Breast epithelium (tissue), 4 donors: ENCODE measurements at places on chromosomes 3 and 15. TPM values are rescaled to one million over a fixed set of nuclear protein-coding genes. Genes with fewer than 3 reads are reported as not detected.
A peak's percentile ranks its signal among the peaks of the same experiment; 100 is the strongest.

DNA sequence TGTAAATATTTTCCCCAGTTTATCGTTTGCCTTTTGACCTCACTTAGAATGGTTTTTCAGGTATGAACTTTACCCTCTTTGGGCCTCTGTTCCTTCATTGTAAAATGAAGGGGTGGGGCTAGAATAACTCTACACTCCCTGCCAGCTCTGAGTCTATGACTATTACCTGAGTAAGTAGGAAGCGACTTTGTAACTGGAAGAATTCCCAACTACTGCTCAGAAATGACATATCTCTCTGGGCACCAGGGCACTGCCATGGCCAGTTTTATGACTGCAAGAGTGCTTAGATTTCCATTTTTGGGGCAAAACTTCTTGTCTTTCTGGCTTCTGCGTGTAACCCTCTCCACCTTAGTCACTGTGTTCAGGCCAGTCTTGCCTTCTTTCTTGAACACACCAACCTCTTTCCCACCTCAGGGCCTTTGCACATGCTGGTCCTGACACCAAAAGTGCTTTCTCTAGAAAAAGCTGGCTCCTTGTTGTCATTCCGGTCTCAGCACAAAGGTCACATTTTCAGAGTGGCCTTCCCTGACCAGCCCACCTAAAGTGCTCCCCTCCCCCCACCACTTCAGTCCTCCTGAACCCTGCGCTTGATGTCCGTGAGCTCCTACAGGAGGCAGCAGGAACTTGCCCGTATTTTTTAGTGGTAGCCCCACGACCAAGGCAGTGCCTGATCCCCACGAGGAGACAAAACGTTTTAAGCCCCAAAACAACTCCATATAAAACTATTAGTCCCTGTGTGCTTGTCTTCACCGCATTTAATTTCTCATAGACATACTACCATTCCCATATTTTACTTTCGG is 25.6 kb downstream of the CDCP1 start:
- no peaks in the 10 kb centered on the region for H3K4me1 ChIP-seq
- no peak overlapping the region for H3K4me3 ChIP-seq
- no peak for DNase-seq
- H3K36me3 ChIP-seq: no peaks in the 10 kb centered on the region
- no peaks in the 10 kb centered on the region for H3K27me3 ChIP-seq

GRCh38 chr3:45957586-45957985 is 14.3 kb downstream of the CXCR6 start:
- no peak overlapping the region for H3K4me3 ChIP-seq
- DNase-seq: no peak
- H3K27me3 ChIP-seq: no peaks in the 10 kb centered on the region
- H3K36me3 ChIP-seq: peaks cover 19% of the 10 kb centered on the region
- no peak overlapping the region for H3K27ac ChIP-seq

DNA sequence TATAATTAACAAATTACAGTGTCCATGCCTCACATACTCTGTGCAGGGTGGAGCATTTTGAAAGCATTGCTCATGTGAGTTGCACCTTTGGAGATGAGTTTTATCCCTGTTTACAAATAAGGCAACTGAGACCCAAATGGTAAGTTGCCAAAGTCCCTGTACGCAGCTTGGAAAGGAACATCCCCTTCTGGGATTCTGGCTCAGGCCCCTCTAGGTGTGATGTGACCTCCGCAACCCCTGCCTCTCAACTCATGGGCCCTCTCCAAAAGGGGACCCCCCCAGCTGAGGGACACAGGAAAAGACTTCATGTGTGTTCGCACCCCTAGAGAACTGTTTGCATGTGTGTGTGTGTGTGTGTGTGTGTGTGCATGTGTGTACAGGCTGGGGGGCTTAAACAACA is 25.3 kb downstream of the PRR20G start:
- H3K4me3 ChIP-seq: no peak overlapping the region
- no peak for DNase-seq
- H3K4me1 ChIP-seq: peaks cover 3% of the 10 kb centered on the region
- no peaks in the 10 kb centered on the region for H3K36me3 ChIP-seq

DNA sequence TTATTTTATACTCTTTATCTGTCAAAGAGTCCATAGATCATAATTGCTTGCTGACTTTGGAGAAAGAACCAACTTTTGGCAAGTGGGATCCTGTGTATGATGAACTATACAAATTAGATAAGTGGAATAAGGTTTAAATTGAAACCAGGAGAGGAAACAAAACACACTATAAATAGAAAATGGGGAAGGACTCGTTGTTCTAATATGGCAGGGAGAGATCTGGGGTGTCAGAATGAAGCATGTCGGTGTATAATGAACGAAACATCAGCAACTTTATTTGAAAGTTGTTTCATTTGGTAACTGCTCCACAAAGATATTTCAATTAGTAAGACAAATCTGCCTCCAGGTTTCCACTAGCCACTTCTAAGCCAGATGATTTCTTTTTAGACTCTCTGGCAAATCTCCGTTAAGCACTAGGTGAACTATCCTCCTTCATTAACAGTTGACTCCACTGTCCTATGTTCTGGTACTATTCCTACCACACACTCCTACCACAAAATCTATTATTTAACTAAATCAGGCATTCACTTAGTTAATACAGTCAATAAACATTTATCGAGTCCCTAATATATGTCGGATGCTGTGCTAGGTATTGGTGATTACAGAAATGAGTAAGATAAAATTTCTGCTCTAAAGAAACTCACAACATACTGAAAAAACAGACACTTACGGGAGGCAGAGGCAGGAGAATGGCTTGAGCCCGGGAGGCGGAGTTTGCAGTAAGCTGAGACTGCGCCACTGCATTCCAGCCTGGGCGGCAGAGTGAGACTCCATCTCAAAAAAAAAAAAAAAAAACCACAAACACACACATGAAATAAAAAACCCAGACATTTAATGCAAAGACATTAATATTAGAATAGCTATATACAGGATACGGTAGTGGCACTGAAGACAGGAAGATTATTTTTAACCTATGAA is 20.1 kb downstream of the SLC15A2 start:
- DNase-seq: no peak
- H3K27me3 ChIP-seq: no peaks in the 10 kb centered on the region
- H3K36me3 ChIP-seq: no peaks in the 10 kb centered on the region
- H3K4me3 ChIP-seq: no peak overlapping the region

DNA sequence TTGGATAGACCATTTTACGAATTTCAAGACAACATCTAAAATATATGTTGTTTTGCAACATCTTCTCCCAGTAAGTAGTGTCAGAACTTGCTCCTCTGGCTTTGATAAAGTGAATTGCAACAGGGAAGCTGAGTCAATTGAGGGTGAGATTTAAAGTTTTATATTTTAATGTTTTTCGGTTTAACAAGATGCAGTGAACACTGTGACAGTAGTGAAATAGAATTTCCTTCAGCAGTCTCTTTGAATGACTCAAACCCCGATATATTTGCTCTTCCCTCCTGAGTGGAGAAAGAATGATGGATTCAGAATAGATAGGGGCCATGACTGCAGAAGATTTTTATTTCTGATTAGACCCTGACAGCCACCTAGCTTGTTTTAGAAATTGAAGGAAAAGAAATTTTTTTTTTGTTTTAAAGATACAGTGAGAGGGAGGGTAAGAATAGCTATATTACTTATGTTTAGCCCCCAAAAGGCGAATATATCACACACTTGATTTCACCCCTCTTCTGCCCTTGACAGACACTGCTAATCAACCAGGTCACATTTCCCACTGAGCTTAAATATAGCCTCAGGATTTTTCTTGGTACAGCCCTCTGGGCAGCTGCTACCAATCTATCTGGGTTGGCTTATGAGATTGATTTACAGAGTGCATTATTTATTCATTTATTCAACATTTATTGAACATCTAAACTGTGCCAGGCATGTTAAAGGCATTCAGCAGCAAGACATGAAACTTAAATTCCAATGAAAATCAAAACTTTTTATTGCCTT is 183.3 kb upstream of the ADAMTS9 start:
- no peak for DNase-seq
- H3K36me3 ChIP-seq: no peaks in the 10 kb centered on the region
- H3K4me1 ChIP-seq: no peaks in the 10 kb centered on the region
- H3K27me3 ChIP-seq: no peaks in the 10 kb centered on the region
- H3K27ac ChIP-seq: no peak overlapping the region

DNA sequence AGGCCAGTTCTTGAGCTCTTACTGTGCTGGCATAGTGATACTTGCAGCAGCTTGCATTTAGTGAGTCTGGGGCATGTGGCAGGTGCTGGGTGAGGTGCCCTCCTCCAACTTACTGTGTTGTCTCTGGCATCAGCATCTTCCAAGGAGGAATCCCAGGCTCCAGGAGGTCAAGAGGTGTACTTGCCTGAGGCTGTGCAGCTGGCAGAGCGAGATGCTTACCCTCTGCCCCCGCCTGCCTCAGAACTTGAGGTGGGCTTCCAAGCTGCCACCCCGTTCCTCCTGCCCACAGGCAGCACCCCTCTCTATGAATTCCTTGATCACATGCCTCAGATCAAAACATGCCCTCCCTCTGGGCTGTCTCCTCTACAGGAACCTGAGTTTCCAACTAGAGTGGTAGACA is 86.0 kb downstream of the EEFSEC start:
- no peak overlapping the region for H3K27ac ChIP-seq
- H3K27me3 ChIP-seq: no peaks in the 10 kb centered on the region
- no peak for DNase-seq
- H3K4me1 ChIP-seq: no peaks in the 10 kb centered on the region

DNA sequence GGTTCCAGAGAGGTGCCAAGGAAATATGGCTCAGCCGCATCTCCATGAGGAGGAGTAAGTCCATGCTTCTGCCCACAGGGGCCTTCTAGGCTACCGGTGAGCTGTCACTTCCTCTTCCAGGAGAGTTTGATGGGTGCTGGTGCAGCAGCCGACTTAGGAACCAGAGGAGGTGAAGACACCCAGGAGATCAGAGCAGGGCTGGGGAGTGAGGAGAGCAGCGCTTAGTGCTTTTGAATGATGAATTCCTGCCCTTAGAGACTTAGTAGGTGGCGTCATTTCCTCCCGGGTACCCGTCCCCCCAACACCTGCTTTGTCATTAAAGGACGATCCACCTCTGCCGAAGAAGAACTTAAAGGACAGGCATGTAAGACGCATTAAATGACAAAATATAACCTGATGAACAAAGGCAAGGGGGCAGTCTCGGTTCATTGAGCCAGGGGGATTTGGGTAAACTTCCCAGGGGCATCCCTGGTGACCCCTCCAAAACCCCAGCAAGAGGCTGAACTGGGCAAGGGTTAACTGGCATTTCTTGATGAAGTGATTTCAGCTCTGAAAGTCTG is 67.6 kb downstream of the HES1 start:
- peak overlapping the region; percentile 86 for H3K27ac ChIP-seq
- H3K27me3 ChIP-seq: no peaks in the 10 kb centered on the region
- no peak for DNase-seq
- no peaks in the 10 kb centered on the region for H3K4me1 ChIP-seq
- peak overlapping the region; percentile 58 for H3K4me3 ChIP-seq
- H3K36me3 ChIP-seq: no peaks in the 10 kb centered on the region

DNA sequence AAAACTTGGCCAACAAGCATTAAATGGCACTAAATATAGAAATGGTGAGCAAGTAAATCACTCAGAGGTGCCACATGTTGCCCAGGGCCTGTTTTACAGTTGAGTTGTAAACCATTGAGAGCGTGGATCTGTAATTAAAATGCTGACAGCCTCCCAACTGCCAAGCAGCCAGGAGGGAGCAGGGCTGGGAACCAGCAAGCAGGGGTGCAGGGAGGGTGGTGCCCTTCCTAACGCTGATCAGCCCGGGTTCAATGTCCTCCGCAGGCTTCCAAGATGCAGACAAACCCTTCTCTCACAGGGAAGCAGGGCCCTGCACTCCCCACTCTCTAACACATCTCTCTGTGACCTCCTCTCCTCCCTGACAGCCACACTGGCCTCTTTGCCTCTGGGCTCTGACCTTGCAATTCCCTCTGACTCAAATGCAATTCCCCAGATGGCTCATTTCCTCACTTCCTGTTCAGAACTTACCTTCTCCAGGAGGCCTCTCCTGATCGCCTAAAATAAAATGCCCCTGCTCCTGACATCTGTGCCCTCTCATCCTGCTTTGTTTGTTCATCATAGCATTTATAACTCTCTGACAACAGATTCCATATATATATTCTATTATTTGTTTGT is 40.0 kb downstream of the WNT7A start:
- no peak for DNase-seq
- H3K27me3 ChIP-seq: peaks cover 25% of the 10 kb centered on the region
- H3K4me3 ChIP-seq: no peak overlapping the region
- no peak overlapping the region for H3K27ac ChIP-seq
- H3K4me1 ChIP-seq: no peaks in the 10 kb centered on the region

- no peaks in the 10 kb centered on the region for H3K27me3 ChIP-seq
- H3K4me3 ChIP-seq: no peak overlapping the region
- DNase-seq: no peak
- H3K36me3 ChIP-seq: no peaks in the 10 kb centered on the region
- H3K4me1 ChIP-seq: no peaks in the 10 kb centered on the region
Measured at GRCh38 chr3:129375099-129375498, 53.3 kb downstream of the EFCAB12 start.

DNA sequence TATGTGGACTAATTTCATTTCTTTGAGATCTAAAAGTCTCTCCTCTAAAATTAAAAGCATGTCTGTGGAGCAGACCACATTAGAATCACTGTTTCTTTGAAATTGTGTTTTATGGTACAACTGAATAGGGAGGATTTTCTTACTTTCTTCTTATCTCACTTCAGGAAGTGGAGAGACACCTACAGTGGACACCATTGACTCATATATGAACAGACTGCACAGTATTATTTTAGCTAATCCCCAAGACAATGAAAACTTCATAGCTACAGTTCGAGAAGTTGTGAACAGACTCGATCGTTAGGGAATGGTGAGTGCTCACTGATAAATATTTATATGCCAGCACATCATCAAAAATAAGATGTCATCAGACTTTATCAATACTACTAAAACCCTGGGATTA is 58.3 kb downstream of the HMG20A start:
- H3K4me1 ChIP-seq: no peaks in the 10 kb centered on the region
- no peaks in the 10 kb centered on the region for H3K36me3 ChIP-seq
- no peaks in the 10 kb centered on the region for H3K27me3 ChIP-seq
- DNase-seq: no peak
- H3K27ac ChIP-seq: no peak overlapping the region

DNA sequence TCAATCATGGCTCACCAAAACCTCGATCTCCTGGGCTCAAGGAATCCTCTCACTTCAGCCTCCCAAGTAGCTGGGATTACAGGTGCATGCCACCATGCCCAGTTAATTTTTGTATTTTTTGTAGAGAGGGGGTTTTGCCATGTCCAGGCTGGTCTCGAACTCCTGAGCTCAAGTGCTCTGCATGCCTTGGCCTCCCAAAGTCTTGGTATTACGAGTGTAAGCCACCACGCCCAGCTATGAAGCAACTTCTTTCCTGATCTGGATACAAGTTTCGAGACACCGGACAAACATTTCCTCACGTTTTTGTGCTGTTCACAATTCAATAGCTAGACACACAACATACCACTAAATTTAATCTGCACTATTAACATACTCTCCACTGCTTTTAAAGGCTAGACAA is 3.4 kb upstream of the SYNM start:
- no peak for DNase-seq
- H3K4me3 ChIP-seq: no peak overlapping the region
- peaks cover 6% of the 10 kb centered on the region for H3K27me3 ChIP-seq
- no peaks in the 10 kb centered on the region for H3K36me3 ChIP-seq
- H3K4me1 ChIP-seq: no peaks in the 10 kb centered on the region

- no peak for DNase-seq
- no peaks in the 10 kb centered on the region for H3K27me3 ChIP-seq
- no peaks in the 10 kb centered on the region for H3K36me3 ChIP-seq
- no peaks in the 10 kb centered on the region for H3K4me1 ChIP-seq
- H3K4me3 ChIP-seq: no peak overlapping the region
Measured at GRCh38 chr15:81286621-81287121, 37.3 kb downstream of the STARD5 start.

The DPH3 gene
- 17.7 TPM for total RNA-seq

The IGSF11 gene
- under 0.01 TPM for total RNA-seq

The SCN5A gene
- total RNA-seq: 0.29 TPM

The RSRC1 gene
- 101 TPM for total RNA-seq

The SLC22A14 gene
- 0.29 TPM for total RNA-seq

The CYP11A1 gene
- total RNA-seq: 1.1 TPM

The CNTN4 gene
- total RNA-seq: 6.6 TPM

The NDN gene
- 39.2 TPM for total RNA-seq

The RCCD1 gene
- total RNA-seq: 9.8 TPM

The POPDC2 gene
- total RNA-seq: 6.9 TPM
